ENCODE measurements at places on chromosomes 2 and 18.

- no peak for DNase-seq
These were observed 23.3 kb upstream of the ALLC start for GRCh38 chr2:3634596-3635121.

GRCh38 chr2:227942021-227942420 lies 70.6 kb downstream of the DAW1 start:
- DNase-seq: no peak

GRCh38 chr2:73700131-73700611 lies 37.0 kb downstream of the TPRKB start:
- DNase-seq: no peak

- DNase-seq: peak; percentile 37
These were observed 167.4 kb downstream of the THSD7B start for GRCh38 chr2:136932700-136933099.

GRCh38 chr2:76610451-76610850 lies 899.7 kb upstream of the GCFC2 start:
- no peak for DNase-seq

DNA sequence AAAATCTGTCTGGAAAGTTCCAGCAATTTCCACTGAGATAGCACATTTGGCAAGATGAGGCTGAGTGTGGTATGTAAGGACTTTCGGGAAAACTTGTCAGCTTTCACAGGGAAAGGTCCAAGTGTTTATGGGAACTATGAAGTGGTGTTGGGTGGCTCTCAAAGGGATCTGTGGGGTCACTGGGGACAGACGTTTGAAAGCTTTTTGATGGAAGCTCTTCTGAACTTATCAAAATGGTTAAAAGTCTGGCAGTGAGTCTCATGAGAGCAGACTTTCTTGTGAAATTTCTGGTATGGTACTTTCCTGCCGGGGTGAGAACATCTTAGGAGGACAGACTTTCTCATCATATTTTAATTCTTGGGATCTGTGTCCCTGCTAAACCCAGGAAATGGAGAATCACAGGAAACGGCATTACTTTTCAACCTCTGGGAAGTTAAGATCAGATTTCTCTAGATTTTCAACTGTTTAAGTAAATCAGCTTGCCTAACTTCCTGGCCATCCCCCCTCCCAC lies 546.3 kb upstream of the ZEB2 start:
- no peak for DNase-seq

- peak; percentile 97 for DNase-seq
These were observed 72.4 kb upstream of the YWHAQ start for GRCh38 chr2:9703085-9703678.

GRCh38 chr18:42011053-42011452 lies 56.0 kb downstream of the PIK3C3 start:
- no peak for DNase-seq

DNA sequence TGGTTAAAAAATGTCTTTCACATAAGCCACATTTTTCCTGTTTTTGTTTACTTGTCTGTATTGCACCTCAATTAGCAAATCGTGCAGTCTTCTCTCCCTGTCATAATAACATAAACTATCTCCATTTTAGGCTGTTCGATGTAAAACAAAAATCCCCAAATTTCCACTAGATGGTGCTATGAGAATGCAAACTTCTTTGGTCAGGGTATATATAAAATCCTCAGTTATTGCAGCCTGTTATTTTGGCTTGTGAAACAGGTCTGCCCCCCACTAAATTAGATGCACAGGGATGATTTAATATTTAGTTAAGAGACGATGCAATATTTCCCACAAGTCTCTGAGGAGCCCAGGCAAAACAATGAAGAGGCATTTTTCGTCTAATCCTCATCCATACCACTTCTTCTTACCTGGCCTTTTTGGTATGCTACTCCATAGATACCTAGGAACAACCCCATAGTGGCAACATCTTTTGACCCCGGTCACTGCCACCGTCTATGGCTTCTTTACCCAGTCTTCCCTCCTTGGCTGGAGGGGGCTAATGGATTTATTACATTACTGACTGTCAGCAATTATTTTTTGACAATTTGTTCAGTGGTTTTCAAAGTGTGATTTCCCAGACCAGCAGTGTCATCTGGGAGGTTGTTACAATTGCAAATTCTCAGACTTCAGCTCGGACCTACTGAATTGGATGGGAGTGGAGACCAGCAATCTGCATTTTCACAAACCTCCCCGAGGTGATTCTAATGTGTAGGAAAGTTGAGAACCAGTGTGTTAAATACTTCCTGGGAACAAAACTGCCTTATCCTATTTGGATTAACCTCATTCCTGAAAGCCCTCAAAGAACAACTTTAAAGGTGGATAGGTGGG lies 117.4 kb upstream of the CWC22 start:
- DNase-seq: peak; percentile 83

- peak; percentile 14 for DNase-seq
These were observed 218.1 kb downstream of the WDR7 start for GRCh38 chr18:56869189-56869777.

DNA sequence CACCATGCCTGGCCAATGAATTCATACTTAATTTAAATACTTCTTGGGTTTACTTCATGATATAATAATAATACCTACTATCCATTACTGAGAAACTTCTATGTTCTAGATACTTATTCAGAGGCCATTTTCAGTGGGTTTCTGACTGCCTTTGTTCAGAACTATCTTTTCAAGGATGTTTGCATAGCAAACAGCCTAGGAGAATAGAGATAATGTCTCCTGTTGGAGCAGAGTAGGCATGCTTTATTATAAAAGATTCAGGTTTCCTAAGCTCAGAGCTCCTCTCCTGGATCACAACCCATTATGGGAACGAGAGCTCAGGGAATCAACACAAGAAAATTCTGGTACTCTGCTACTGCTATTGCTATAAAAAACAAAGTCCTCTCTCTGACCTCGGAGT lies 11.1 kb downstream of the FASTKD1 start:
- no peak for DNase-seq

DNA sequence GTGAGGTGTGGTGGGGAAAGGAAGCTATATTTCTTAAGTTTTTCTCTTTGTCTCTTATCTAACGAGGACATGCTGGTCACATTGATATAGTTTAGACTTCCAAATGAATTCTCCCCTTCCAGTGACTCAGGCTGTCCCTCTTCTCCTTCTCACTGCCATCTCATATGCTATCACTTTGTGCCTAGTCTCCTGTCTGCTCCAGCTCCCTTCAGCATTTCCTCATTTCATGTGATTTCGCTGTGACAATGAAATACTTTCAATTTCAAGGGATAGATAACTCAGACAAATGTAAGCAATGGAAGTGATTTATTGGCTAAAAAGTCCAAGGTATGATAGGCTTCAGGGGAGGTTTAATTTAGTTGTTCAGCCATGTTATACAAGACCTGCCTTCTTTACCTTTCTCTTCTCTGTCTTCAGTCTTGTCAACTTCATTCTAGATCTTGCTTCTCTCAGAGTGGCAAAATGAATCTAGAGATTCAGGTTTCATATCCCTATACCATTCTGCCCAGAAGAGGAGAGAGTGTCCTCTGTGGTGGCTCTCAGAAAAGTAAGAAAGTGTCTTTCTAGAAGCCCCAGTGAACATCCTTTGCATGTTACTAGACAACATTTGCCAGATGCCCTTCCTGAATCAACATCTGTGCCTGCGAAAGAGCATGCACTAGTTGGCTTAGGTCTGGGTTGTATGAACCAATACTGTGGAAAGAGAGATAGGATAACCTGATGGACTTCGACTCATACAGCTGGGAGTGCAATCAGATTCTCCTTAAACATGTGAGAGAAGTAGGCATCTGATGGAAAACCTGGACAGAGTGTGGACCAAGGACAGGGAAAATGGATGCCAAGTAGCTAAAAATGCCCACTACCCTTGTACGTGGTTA lies 29.9 kb upstream of the GPR155 start:
- no peak for DNase-seq

GRCh38 chr2:240219208-240219890 lies 78.9 kb upstream of the OTOS start:
- no peak for DNase-seq

DNA sequence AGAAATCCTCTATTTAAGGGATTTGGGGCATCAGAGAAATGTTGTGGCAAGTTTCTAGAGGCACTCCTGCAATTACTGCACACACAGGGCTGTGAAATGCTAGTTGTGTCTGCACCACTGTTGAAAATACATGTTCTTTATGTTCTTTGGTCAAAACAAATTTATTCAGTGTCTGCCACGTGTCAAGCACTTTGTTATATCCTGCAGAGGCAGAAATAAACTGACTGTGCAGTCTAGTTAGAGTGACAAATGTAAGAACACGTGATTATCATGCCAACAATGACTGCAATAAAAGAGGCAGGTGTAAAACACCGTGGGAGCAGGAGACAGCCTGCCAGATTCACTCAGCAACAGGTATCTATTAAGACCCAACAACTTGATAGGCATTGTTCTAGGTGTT lies 423.3 kb downstream of the LRP1B start:
- DNase-seq: no peak

GRCh38 chr18:11658989-11659388 lies 30.1 kb upstream of the GNAL start:
- no peak for DNase-seq

- DNase-seq: no peak
These were observed 1008.0 kb upstream of the CRIM1 start for GRCh38 chr2:35347561-35347960.

- no peak for DNase-seq
These were observed 81.4 kb downstream of the CABYR start for GRCh38 chr18:24220318-24220688.

DNA sequence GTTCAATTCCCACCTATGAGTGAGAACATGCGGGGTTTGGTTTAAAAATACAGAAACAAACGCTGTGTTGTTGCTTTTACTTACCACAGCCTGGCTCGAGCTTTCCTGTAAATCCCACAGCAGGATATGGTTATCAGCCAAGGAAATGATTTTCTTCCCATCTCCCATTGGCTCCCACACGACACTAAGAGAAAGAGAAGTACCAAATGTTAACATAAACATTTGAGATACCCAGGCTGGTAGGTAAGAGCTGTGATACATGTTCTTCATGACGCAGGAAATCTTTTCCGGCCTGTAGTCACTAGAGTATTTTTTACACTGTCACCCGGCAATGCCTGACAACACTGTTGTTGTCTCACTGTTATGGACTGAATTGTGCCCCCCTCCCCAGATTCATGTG lies 163.6 kb downstream of the EIPR1 start:
- DNase-seq: no peak

GRCh38 chr2:171267855-171268629 lies 107.3 kb upstream of the TLK1 start:
- no peak for DNase-seq

DNA sequence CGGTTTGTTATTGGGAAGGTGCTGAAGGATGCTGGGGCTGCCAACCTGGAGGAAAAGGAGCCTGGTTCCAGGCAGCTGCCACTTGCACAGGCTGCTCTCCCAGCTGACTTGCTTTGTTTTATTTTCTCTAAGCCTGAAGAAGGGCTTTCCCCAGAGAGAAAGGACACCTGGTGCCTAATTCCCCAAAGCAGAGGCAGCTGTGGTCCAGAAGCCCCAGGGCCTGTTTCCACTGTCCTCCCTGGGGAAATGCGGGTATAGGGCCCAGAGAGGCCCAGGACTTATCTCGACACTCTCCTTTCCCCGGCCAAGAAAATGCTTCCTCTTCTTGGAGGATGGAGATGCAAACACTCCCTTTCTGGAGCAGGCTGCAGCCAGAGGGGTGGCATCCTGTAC lies 30.1 kb downstream of the INO80C start:
- no peak for DNase-seq

DNA sequence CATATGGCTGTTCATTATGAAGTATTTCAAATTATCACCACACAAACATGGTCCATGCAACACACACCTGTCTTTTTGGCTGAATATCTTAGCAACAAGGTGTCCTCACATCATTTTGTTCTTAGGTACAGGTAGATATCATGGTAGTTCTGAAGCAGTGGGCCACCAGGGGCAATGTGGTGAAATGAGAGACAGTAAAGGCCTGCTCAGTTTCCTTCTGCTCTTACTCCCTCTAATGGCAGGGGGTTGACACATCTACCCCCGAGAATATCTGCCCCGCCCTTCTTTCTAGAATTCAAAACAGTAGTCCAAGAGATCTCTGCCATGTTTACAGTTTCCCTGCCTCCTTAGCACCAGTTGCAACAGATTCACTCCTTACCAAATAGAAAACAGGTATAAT lies 147.0 kb upstream of the KLHL14 start:
- peak; percentile 51 for DNase-seq

- no peak for DNase-seq
These were observed 382.3 kb upstream of the NT5C1B start for GRCh38 chr2:18971628-18972027.

DNA sequence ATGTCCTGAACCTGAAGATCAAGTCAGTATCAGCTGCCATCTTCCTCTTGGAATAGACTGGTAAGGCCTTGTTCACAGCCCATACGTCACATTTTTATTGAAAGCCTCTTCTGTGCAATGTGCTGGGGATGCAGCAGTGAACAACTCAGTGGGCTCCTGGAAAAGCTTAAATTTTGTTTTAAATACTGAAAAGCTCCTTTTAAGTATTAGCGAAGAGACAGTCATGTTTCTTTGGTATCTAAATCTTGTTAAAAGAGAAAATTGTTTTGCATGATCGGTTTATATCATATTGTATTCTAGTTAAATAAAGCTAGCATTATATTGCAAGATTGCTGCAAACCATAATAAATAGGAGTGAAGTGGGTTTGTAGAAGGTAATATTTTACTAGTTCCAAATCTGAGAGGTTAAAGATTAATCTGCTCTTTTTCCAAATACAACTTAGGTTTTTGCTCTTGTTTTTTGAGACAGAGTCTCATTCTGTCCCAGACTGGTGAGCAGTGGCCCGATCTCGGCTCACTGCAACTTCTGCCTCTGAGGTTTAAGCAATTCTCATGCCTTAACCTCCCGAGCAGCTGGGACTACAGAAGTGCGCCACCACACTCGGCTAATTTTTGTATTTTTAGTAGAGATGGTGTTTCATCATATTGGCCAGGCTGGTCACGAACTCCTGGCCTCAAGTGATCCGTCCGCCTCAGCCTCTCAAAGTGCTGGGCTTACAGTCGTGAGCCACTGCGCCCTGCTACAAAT lies 1.6 kb upstream of the RMDN2 start:
- no peak for DNase-seq

GRCh38 chr2:38966678-38967077 lies 77.0 kb downstream of the ARHGEF33 start:
- DNase-seq: no peak
